ENCODE measurements at places on chromosomes 12 and 14.
A peak's percentile ranks its signal among the peaks of the same experiment; 100 is the strongest.

DNA sequence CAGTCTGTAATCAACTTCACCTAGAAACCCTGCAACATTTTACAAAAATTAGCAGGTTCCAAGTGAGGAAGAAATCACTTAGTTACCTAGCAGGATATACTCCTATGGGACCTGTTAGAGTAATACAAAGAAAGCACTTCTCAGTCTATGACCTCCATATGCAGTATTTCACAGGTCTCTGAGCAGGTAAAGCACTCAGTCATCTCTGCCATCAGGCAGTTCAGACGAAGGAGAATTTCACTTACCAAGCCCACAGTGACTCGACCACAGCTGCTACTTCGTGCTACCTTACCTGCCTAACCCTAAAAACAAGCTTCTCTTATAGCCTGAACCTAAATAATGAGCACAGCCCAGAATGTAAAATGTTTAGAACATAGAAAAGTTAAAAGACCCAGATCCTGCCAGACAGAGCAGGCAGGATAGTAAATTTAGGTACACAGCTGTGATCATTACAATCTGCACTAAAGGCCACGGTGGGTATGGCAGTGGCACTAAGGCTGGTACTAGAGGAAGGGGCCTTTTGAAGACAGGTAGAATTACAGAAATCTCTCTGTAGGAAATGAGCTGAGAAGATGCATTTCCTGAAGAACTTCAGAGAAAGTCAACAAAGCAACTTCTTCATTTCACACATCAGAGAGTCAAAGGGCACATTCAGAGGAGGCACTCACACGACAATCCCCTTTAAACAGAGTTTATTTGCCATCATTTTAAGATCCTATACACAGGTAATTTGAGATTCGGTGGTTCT, 35.7 kb downstream of the DCAF5 start:
- peak; percentile 8 for DNase-seq

GRCh38 chr12:29376118-29376517, 4.9 kb downstream of the ERGIC2 start:
- no peak for DNase-seq

DNA sequence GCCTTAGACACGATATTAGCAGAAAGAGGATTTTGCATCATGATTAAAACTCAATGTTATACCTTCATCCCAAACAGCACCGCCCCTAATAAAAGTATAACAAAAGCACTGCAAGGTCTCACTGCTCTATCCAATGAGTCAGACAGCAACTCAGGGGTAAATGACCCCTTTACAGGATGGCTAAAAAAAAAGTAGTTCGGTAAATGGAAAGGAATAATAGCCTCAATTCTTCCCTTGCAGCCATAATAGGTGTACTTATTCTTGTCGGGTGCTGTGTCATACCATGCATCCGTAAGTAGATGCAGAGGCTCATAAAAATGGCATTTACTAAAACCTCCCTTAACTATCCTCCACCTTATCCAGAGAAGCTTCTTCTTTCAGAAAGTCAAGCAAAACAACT, 53.9 kb upstream of the AP4S1 start:
- DNase-seq = no peak

DNA sequence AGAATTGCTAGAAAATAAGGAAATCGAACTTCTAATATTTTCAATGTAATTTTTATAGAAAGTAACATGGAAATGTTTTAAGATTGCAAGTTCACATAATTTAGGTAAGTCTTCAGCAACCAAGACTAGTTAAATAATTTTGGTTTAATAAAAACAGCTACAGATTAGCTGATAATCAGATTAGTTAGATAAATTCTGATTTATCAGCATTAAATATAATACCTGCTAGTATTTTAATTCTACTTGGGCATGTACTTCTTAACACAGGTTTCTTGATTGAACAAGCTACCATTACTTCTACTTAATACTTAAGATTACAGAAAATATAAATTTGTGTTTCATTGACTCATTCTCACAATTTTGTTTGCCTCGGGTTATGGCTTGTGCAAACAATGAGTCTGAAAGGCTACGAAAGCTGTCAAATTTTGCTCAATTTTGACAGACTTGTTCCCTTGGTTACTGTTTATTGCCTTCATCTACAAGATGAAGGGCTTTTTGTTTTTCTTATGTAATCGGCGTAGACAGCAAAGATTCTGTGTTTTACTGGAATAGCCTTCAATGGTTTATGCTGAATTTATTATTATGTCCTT, 116.1 kb upstream of the NUDT4 start:
- no peak for DNase-seq

- DNase-seq = no peak
These were observed 42.1 kb downstream of the KDM2B start for GRCh38 chr12:121538699-121539061.

DNA sequence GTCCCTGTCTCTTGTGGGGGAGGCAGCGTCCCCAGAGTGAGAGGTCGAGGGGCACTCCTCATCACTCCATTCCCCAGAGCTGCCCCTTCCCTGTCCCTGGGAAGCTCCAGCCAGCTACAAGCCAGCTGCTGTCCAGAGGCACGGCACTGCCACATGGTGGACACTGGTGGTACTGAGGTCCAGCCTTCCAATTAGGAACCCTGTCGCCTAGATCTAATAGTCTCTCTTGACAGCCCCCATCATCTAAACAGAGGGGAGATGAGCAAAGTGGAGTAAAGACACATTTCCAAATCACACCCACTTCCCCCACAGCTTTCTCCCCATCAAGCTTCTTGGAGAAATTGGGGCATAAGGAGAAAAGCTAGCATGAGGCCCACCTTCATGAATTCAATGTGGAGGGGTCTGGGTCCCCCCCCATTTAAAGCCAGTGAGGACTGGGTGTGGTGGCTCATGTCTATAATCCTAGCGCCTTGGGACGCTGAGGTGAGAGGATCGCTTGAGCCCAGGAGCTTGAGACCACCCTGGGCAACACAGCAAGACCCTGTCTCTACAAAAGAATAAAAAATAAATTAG, 2.1 kb upstream of the INHBE start:
- DNase-seq = peak; percentile 54

DNA sequence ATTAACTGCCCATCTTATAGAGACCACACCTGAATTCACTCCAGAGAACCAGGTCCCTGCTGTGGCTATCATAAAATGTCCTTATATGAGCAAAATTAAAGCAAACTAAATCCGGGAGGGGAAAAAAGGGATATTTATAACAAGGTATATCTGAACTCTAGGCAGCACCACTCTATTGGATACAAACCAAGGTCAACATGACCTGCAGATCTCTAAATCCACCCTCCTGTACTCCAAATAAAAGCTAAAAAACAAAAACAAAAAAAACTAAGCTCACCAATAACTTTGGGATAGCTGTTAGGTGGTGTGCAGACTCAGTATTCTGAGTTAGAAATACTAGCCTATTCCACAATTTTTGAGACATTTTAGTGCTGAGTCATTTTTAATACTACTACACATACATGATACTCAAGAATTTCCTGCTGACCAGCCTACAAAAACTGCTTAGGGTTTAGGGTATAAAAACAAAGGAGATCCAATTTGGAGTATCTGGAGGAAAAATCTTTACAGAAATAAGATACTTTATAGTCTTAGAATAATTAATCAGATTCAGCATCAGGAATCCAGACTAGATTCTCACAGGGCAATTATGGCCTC, 46.6 kb upstream of the LTBP2 start:
- DNase-seq = no peak

DNA sequence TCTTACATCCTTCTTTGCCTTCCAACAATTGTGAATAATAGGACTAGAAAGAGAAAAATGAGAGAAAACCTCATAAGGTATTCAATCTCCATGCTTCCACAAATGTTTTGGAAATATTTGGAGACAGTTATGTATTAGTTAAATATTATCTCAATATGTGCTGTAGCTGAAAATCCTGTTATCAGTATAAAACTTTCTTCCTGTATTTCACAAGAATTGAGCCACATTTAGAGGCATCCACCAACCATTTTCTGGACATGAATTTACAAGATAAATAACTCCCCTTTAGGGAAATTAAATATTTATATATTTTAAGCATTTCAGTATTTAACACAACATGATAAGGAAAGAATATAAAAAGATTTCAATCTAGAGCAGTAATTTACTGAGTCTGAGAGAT, 200.3 kb downstream of the GPHN start:
- DNase-seq = no peak

- DNase-seq = no peak
These were observed 313.0 kb downstream of the CEP128 start for GRCh38 chr14:80628547-80628946.

GRCh38 chr12:43108656-43109055, 443.3 kb downstream of the ADAMTS20 start:
- no peak for DNase-seq

- DNase-seq = no peak
These were observed 3.0 kb downstream of the KRT73 start for GRCh38 chr12:52615208-52615868.

- no peak for DNase-seq
These were observed 11.1 kb downstream of the ERP27 start for GRCh38 chr12:14927267-14927666.

DNA sequence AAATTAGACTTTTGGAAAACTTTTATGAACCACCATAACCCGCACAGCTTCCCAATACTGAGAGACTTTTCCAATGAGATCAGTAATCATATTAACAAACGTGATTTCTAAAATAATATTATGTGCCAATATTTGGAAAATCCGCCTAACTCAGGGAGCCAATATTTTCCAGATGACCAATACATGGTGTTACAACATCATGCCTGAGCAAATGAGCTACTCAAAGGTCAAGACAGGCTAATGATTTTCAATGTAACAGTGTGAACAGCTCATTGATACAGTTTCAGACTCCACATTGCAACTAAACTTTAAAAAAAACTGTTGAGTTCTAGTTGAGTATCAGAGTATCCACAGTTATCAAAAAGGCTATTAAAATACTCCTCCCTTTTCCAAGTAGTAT, 46.8 kb downstream of the RNF34 start:
- DNase-seq = no peak

- DNase-seq = no peak
These were observed 123.6 kb downstream of the SCN8A start for GRCh38 chr12:51714666-51715065.

GRCh38 chr14:29759521-29760340, 167.9 kb downstream of the PRKD1 start:
- no peak for DNase-seq

GRCh38 chr12:94289461-94290312, 141.3 kb downstream of the PLXNC1 start:
- DNase-seq = no peak

- no peak for DNase-seq
These were observed 130.1 kb upstream of the NEDD1 start for GRCh38 chr12:96776908-96777307.

GRCh38 chr12:49944718-49945117, 5.8 kb upstream of the AQP2 start:
- no peak for DNase-seq

GRCh38 chr14:98705871-98706300, 566.1 kb downstream of the BCL11B start:
- no peak for DNase-seq

DNA sequence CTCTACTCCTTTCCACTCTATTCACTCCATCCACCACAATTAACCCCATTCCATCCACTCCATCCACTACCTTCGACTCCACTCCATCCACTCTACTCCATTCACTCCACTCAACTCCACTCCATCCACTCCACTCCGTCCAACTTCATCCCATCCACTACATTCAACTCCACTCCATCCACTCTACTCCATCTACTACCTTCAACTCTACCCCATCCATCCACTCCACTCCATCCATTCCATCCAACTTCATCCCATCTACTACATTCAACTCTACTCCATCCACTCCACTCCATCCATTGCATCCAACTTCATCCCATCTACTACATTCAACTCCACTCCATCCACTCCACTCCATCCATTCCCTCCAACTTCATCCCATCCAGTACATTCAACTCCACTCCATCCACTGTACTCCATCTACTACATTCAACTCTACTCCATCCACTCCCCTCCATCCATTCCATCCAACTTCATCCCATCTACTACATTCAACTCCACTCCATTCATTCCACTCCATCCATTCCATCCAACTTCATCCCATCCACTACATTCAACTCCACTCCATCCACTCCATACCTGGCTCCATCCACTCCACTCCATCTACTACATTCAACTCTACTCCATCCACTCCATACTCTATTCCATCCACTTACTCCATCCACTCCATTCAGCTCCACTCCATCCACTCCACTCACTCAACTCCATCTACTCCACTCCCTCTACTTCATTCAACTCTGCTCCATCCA, 16.4 kb downstream of the HNF1A start:
- no peak for DNase-seq

- DNase-seq = no peak
These were observed 99.2 kb downstream of the C12orf50 start for GRCh38 chr12:87930033-87930432.

- no peak for DNase-seq
These were observed 5.8 kb upstream of the PSMC6 start for GRCh38 chr14:52701223-52701622.

DNA sequence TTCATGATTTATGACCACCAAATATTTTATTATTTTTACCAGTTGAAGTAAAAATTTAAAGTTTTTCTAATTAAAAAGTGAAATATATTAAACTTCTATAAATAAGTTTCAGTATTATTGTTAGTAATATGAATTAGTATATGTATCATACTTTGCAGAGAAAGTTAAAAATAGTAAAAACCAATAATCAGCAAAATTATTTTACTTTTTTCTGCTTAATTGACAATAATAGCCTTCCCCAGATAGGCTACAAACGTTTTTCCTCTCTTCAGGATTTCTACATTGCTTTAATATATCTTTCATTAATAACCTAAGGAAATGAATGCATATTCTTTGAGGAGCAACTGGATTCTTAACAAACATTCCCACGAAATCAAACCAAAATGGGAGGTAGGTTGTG, 543.5 kb downstream of the ETNK1 start:
- DNase-seq = no peak

DNA sequence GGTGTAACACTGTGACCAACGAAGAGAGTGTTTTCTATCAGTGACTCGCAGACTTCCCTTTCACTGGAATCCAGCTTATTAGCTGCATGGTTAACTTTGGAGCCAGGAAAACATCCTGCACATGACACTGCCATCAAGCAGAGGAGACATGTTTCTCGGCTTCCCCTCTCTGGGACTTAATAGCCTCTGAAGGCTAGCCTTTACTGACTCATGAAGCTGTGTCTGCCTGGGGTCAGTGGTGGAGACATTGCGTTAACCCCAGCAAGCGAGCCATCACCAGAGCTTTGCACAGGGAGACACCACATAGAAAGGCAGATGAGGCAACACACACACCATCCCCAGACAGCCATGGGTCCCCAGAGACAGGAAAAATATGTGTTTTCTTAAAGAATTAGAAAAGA, 126.9 kb upstream of the PRICKLE1 start:
- no peak for DNase-seq

DNA sequence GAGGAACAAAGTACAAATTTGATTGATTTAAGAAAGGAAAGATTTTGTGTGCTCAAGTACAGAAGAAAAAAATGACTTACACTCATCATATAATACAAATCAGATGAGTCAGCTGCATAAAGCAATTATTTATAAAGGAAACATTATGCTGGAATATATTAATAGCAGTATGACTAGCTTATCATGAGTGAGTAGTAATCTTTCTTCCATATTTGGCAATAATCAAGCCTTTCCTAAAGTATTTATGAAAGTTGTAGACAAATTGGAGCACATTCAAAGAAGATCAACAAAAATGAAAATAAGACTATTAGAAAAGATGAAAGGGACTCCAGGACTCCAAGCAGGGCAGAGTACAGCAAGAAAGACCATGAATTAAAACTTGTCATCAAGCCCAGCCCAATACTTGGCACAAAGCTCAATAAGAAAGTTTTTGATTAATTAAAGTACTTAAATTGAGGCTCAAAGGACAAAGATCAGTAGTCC, 32.8 kb downstream of the CCER1 start:
- no peak for DNase-seq

GRCh38 chr12:109770104-109770860, 56.7 kb downstream of the FAM222A start:
- DNase-seq = no peak

All from NCI-H2171 treated with DMSO at 0.1 percent for 48 hours (cell line).